ENCODE measurements at places on chromosomes 5 and 9. TPM values are rescaled to one million over a fixed set of nuclear protein-coding genes. Genes with fewer than 3 reads are reported as not detected.

- H3K36me3 ChIP-seq, result no peaks in the 10 kb centered on the region
- no peak overlapping the region for H3K4me3 ChIP-seq
- no peak for DNase-seq
- H3K27me3 ChIP-seq, result no peaks in the 10 kb centered on the region
- no peaks in the 10 kb centered on the region for H3K4me1 ChIP-seq
Measured at GRCh38 chr5:3594510-3595005, 1.1 kb upstream of the IRX1 start.

- no peak for DNase-seq
- H3K4me1 ChIP-seq, result peaks cover 9% of the 10 kb centered on the region
- H3K27ac ChIP-seq, result no peak overlapping the region
- H3K27me3 ChIP-seq, result no peaks in the 10 kb centered on the region
- H3K4me3 ChIP-seq, result no peak overlapping the region
Measured at GRCh38 chr9:132082188-132082587, 2.5 kb upstream of the MED27 start.

- H3K4me3 ChIP-seq, result no peak overlapping the region
- H3K27ac ChIP-seq, result no peak overlapping the region
- H3K36me3 ChIP-seq, result no peaks in the 10 kb centered on the region
Measured at GRCh38 chr9:20043461-20043860, 254.6 kb upstream of the SLC24A2 start.

NAIP gene
- total RNA-seq, result 33.7 TPM

PKD2L2 gene
- not detected for total RNA-seq
